Kidney epithelial cell (primary cell): ENCODE measurements at places on chromosomes 16 and 17. TPM values are rescaled to one million over a fixed set of nuclear protein-coding genes. Genes with fewer than 3 reads are reported as not detected.

Gene CD300E
- total RNA-seq = not detected in 2 replicates

Gene ABCA8
- not detected in 2 replicates for total RNA-seq

Gene BAHCC1
- total RNA-seq = 6.6 and 15.1 TPM in 2 replicates

Gene LGALS9B
- not detected in 2 replicates for total RNA-seq

Gene C17orf113
- 0.34 and 0.75 TPM in 2 replicates for total RNA-seq

Gene CRISPLD2
- 2.5 and 3.3 TPM in 2 replicates for total RNA-seq
